ENCODE measurements at places on chromosomes 12 and 14. TPM values are rescaled to one million over a fixed set of nuclear protein-coding genes. Genes with fewer than 3 reads are reported as not detected.

Gene DTX1
- total RNA-seq: not detected

Gene RPS6KA5
- total RNA-seq: 8.0 TPM

Gene TTC9
- total RNA-seq: 0.45 TPM

GRCh38 chr12:106736051-106736957 lies 38.2 kb upstream of the RIC8B start:
- DNase-seq: peak; percentile 3

DNA sequence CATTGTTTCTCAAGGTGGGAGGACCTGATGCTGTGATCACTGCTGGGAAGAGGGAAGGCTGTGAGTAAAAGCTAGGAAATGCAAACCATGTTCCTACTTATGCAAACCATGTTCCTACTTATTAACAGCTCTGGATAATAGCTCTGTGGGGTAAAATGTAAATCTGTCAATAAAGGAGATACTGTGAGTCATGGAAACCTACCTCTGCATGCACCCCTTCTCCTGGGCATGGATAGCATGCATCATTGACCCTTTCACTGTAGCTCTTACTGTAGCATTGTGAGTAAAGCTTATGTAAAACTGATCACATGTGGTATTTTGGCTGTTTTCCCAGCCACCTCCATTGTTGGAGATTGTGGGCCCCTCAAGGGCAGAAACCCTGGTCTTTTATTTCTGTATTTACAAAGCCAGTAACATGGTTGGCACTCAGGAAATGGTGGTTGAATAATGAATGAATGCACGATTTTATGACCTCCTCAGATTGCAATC lies 253.7 kb downstream of the GRIN2B start:
- DNase-seq: no peak

DNA sequence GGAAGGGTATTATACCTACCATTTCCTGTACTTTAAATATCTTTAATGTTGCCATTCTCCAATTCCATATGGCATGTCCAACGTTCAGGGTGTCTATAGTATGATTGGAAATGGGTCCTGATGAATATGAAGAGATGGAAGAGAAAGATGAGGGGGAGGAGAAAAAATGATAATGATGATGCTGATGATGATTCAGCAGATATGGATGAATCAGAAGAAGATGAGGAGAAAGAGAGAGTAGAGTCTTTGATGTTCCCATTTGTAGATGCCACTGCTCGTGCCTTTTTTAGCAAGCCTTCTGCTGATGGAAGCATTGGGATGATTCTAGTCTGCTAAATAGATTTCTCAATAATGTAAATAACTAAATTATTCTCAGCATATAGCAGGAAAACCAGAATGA lies 163.5 kb downstream of the PIK3C2G start:
- no peak for DNase-seq

GRCh38 chr12:9717070-9717925 lies 15.6 kb downstream of the CLECL1 start:
- DNase-seq: no peak

DNA sequence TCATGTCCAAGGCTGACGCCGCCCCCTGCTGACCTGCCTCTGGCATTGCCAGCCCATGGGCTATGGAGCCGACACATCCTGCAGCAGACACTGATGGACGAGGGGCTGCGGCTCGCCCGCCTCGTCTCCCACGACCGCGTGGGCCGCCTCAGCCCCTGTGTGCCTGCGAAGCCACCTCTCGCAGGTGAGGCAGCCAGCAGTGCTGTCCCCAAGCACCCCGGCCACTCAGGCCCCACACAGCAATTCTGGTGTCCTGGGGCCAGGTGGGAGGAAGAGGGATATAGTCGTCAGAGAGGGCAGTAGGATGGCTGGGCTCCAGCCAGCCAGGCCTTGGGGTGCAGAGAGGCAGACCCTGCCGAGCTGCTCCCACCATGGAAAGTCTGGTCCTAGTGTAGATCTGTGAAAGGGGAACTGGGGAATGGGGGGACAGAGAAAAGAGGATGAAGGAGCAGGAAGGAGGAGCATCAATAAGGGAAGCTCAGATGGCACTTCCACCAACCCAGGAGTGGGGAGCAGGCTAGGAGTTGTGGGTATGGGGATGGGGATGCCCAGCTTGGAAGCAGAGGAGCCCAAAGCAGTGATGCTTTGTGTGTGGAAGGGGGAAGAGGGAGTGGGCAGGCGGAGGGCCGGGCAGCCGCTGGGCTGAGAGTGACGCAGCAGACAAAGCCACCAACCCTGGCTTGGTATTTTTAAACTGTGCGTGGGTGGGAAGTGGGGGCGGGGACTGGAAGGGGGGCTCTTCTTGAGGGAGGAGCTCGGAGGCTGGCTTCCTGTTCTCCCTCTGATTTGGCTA lies 4.7 kb downstream of the NAB2 start:
- peak; percentile 85 for DNase-seq

DNA sequence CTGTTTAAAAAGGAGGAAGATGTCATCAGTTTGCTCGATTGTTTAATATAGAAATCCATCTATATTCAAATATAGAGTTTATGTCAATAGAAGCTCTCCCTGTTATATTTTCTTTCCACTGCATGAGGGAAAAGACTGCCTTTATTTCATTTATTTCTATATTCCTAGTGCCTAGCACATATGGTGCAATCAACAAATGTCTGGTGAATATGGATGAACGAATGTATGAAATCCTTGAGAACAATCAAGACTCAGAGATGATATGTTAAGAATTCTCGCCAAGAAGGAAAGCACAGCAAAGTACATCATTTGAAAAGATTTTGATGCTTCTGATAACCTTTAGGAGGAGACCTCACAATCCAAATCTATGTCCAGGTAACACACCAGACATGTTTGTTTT lies 296.0 kb upstream of the LMO3 start:
- DNase-seq: no peak

- peak; percentile 77 for DNase-seq
Measured at GRCh38 chr12:30795410-30796312, 40.9 kb upstream of the CAPRIN2 start.

GRCh38 chr12:123936956-123937706 lies 35.5 kb downstream of the CCDC92 start:
- no peak for DNase-seq

- no peak for DNase-seq
Measured at GRCh38 chr12:99332936-99333591, 314.5 kb upstream of the GARIN6 start.

- peak; percentile 53 for DNase-seq
Measured at GRCh38 chr12:2797721-2798418, 3.1 kb downstream of the FKBP4 start.
